Right cardiac atrium (tissue), 5 donors: ENCODE measurements at places on chromosomes 2 and 18.

- DNase-seq: no peak
Measured at GRCh38 chr2:28821295-28821958, 10.8 kb downstream of the SPDYA start.

GRCh38 chr2:106885971-106886915, at the start of gene ST6GAL2:
Gene ST6GAL2 (minus strand): TSS chr2:106886167. CDS start chr2:106843977, 42,190 bp downstream.
- peak; percentile 21 for DNase-seq

DNA sequence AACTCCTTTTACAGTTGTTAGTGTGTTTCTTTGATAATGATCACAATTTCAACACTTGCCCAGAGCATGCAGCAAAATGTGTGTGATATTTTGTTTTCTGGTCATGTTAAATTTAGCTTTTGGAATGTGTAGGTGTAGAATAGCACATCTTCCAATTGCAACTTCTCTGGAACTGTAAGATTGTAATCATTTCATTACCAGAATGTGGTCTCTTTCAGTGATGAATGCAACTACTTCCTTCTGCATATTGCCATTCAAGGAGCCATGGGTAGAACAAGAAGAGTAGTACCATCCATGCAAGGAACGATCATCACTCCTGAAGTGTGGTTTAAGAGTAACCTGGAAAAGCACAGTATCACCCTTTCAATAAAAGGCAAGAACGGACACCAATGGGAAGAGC, 548.8 kb upstream of the ZNF804A start:
- no peak for DNase-seq

- DNase-seq: no peak
Measured at GRCh38 chr2:59217360-59217759, 976.2 kb upstream of the FANCL start.

GRCh38 chr2:50489092-50489491, 542.8 kb downstream of the NRXN1 start:
- DNase-seq: no peak

GRCh38 chr18:26225022-26225693, 1.1 kb upstream of the TAF4B start:
- no peak for DNase-seq

DNA sequence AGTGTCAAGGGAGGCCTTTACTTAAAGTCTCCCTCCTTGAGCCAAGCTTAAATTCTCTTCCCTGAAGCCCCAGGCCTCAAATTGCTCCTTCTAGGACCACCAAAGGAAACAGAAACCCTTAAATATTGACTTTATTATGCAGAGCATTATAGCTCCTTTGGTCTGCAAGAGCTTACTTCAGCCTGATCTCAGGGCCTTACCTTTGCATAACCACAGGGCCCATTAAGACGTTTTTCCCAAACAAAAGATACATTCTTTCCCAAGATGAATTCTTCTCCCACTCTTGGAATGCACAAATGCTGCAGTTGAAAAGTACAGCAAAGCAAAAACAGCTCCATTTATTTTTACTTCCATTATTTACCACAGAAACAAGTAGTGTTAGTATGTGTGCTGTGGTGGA, 130.8 kb downstream of the B3GNT2 start:
- DNase-seq: no peak

GRCh38 chr2:85706599-85707296, 12.6 kb downstream of the GNLY start:
- peak; percentile 48 for DNase-seq

DNA sequence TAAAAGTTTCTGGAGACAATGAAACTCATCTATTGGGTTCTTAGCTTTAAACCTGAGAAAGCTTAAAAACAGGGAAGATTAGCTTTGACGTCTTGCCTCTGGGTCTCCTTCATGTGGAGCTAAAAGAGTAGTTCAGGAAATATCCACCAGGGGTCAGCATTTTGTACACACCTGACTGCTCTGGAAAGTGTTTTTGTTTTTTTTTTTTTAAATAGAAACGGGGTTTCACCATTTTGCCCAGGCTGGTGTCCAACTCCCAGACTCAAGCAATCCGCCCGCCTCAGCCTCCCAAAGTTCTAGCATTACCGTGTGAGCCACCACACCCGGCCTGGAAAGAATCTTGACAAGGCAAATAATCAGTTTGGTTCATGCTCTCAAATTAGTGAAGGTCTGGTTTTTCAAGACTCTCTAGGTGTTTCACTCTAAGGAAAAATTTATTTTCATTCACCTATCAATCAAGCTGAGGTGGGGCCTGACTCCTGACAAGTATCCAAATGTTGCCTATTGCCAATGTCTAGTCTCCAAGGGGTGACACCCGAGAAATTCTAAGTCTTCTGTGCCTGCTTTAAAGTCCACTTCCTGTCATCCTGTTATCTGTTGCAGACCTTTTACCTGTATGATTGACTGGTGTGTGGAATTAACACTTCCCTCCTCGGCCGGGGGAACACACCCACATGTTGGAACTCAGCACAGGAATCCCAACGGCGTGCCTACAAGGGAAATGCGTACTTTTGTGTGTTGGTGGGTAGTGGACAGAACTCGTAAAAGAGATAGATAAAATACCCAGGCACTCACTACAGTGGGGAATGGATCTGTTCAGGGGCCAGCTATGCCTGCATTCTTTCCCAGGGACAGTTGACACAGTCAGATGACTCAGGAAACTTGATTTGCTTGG, 11.3 kb downstream of the IL1RN start:
- DNase-seq: no peak

- no peak for DNase-seq
Measured at GRCh38 chr2:84537251-84537650, 21.0 kb downstream of the DNAH6 start.

DNA sequence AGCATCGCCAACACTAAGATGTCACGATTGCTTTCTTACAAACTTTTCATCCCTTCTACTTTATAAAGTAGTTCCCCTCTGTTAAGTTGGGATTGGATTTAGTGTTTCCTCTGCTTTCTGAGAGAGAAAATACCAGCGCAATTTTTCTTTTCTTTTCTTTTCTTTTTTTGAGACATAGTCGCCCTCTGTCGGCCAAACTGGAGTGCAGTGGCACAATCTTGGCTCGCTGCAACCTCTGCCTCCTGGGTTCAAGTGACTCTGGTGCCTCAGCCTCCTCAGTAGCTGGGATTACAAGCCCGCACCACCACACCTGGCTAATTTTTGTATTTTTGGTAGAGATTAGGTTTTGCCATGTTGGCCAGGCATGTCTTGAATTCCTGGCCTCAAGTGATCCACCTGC, 9.0 kb downstream of the RELCH start:
- DNase-seq: no peak

GRCh38 chr2:10446631-10447030, 1.5 kb downstream of the ODC1 start:
- DNase-seq: no peak

DNA sequence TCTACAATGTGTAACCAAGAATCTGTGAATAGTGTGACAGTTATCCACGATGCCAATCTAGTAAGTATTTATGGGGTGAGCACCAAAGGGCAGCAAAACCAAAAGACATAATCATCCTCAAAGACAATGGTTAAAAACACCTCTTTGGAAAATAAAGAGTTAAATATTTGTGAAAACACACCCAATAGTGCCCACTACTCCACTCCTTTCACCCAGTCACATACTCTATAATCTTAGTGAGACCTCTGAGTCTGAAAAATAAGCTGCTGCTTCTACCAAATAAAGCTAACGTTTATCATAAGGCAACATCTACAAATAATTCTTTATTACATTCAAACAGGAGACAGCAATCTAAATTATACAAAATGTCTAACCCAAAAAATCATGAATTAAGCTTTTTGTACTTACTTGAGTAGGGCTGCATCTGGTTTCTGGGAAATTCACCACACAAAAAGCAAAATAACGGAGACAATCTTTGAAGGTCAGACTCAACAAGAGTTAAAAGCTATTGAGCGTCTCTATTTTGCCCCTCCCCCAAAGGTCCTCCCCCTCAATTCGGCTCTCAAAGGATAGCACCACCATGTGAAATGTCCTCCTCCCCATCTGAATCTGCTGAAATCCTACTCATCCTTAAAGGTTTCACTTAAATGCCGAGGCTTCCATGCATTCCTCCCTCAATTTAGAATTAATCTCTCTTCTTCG, 2.0 kb downstream of the RAPH1 start:
- no peak for DNase-seq

GRCh38 chr2:656676-657075, 20.5 kb downstream of the TMEM18 start:
- no peak for DNase-seq

GRCh38 chr18:58638441-58638840, 9.6 kb upstream of the ALPK2 start:
- no peak for DNase-seq

GRCh38 chr18:74806700-74807416, 209.2 kb downstream of the ZNF407 start:
- no peak for DNase-seq

- DNase-seq: no peak
Measured at GRCh38 chr2:118846953-118847761, at the start of gene EN1. Gene EN1 (minus strand): TSS chr2:118847648. CDS start chr2:118847167, 481 bp downstream.

- DNase-seq: no peak
Measured at GRCh38 chr2:186748354-186748753, 54.5 kb downstream of the FAM171B start.

- no peak for DNase-seq
Measured at GRCh38 chr2:121205321-121205942, 79.6 kb downstream of the TFCP2L1 start.

GRCh38 chr2:147679191-147679954, 165.5 kb upstream of the ACVR2A start:
- DNase-seq: no peak

GRCh38 chr2:98821629-98822135, 90.8 kb upstream of the MGAT4A start:
- DNase-seq: peak; percentile 68

DNA sequence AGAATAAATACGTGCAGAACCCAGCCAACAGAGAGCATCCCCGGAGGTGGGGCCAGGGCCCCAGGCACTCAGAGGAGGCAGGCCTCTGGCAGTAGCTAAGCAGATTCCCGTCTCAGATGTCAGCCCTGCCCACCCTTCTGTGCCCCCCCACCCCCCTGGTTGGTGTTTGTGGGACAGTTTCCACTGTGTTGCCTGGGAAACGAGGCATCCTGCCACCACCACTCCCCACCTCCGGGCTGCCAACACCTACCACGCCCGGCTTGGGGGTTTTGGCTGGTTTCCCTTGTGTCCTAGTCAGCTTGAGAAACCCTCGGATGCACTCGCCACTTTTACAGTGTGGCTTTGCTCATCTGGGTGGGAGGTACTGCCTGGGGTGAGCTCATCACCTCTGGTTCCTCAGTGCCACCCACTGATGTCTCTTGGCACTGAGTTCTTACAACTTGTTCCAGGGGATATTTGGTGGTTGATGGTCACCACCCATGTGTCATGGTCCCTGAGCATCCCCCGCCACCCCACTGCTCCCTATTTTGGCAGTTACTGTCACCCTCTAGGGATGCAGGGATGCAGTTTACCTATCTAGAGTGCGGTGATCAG, 72.4 kb upstream of the YWHAQ start:
- DNase-seq: peak; percentile 85

- DNase-seq: no peak
Measured at GRCh38 chr2:57523304-57523703, 523.3 kb upstream of the VRK2 start.

- DNase-seq: no peak
Measured at GRCh38 chr18:12890964-12891363, 6.9 kb upstream of the PTPN2 start.

- no peak for DNase-seq
Measured at GRCh38 chr2:189545418-189545817, 35.2 kb downstream of the SLC40A1 start.

DNA sequence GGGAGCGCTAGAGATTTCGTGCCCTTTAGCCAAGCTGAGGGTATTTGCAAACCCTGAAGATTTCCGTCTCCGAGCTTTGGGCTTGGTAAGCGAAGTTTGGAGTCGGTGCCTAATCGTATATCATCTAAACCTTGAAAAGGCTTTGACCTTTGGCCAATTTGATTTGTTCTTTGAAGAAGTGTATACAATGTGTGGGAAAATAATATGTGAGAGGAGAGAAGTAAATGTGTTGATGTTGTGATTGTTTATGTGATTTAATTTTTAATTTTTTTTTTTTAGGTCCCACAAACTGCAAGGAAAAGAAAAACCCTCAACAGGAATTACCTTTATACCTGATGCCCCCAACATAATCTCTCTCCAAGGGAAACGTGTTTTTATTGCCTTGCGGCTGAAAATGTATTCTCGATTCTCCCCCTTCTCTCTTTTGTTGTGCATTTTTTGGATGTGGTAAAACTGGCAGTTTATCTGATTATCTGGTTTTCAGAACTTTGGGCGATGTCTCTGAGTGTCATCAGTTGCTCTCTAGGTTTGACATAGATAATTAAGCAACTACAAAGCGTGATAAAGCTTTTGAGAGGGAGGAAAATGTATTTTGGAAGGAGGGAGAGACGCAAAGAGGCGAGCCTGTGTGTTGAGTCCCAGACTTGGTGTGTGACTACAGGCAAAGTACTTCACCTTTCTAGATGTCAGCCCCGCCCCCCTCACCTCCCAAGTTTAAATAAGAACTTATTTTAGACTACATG, 912 bp upstream of the FBXO11 start:
- DNase-seq: no peak

DNA sequence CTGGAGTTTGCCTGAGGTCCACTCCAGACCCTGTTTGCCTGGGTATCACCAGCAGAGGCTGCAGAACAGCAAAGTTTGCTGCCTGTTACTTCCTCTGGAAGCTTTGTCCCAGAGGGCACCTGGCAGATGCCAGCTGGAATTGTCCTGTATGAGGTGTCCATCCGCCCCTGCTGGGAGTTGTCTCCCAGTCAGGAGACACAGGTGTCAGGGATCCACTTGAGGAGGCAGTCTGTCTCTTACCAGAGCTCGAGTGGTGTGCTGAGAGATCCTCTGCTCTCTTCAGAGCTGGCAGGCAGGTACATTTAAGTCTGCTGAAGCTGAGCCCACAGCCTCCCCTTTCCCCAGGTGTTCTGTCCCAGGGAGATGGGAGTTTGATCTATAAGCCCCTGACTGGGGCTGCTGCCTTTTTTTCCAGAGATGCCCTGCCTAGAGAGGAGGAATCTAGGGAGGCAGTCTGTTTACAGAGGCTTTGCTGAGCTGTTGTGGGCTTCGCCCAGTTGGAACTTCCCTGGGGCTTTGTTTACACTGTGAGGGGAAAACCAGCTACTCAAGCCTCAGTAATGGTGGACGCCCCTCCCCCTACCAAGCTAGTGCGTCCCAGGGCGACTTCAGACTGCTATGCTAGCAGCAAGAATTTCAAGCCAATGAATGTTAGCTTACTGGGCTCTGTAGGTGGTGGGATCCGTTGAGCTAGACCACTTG, 34.7 kb downstream of the TFPI start:
- no peak for DNase-seq

DNA sequence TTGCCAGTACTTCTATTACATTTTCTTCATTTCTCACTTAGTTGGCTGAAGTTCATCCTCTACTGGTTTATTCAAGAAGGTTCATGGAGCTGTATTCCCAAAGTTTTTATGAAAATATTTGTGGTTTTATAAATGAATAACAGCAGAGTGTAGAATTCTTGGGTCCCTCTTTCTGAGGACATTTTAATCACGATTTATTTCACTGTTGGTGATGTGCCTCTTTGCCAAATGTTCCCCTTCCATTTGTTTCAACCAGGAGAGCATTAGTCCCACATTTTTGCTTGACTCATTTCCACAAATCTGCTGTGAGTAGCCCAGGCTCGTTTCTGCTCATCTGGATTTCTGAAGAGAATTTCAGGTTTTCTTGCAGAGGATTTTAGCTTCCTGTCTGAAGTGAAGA, 20.8 kb downstream of the COPS7B start:
- no peak for DNase-seq
